ENCODE measurements at places on chromosomes 4 and X.

GRCh38 chrX:17860179-17860780 is 818 bp downstream of the RAI2 start:
- no peak for DNase-seq

DNA sequence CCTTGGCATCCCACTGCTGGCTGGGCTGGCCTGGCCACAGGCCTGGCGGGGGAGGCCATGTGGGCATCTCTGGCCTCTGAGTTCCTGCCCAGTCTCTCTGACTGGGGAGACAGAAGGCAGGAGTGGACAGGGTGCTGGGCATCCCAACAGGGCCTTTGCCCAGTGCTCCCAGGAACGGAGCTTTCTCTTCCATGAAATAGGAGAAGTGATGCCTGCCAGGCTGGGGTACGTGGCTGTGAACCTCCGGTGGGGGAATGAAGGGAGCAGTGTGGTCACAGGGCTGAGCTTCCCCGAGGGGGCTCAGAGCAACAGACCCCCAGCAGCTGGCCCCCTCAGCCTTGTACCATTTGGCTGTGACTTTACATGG is 40.4 kb upstream of the HMX1 start:
- DNase-seq = no peak

GRCh38 chrX:47648376-47648775 is 2.0 kb downstream of the ELK1 start:
- DNase-seq = no peak

DNA sequence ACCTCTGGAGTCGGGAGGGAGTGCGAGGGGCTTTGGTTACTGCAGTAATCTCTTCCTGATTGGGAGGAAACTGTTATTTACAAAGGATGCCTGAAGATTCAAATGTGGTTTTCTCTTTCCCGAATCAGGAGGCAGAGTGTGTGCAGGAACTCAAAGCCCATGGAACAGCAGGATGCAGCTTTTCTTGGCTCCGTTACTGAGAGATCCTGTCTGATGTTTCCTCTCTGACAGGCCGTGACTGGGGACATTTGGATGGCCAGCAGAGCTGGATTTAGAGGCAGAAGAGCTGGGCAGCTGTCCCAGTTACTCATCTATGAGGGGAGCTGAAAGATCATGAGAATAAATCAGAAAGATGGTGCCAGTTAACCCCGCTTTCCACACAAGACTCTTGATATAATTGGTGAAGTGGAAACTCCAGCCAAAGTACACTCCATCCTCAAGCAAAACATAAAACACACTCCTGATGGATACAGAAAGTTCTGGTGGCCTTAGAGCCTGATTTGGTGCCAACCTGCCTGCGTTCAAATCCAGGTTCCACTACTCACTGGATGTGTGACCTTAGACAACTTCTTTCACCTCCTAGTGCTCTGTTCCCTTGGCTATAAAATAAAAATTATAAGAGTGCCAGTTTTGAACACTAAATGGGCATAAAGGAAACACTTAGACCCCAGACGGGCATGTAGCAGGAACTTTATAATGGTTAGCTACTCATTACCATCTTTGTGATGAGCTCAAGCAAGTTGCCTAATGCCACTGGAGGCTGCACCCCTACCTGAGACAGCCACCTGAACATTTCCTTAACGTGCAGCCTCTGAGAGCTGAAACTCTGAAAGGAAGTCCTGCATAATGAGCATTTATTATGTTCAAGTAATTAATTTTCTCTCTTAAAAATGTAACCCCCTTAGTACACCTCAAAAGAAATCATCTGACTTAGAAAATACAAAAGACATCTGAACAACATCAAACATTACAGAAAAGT is 349.0 kb upstream of the GATB start:
- DNase-seq = no peak

- DNase-seq = peak; percentile 5
Observed at GRCh38 chr4:119897260-119897659, 169.4 kb downstream of the MAD2L1 start.

- DNase-seq = no peak
Observed at GRCh38 chr4:80463509-80463908, 128.0 kb downstream of the CFAP299 start.

DNA sequence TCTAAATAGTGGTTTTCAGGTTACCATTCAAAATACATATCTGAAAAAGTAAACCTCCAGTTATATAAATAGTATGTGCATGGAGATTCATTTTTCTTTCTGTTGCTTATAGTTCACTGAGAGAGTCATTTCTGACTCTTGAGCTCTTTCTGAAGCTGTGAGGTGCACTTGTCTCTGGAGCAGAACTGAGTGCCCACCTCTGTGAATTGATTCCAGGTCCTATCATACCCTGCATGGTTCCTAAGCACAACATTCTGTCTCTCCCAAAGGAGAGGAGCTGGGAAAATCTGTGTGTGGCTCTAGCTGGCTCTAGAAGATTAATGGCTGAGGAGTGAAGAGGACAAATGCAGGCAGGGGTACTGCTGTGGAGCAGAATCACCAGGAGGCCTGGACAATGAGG is 161.6 kb upstream of the HCCS start:
- no peak for DNase-seq

- DNase-seq = no peak
Observed at GRCh38 chr4:121648516-121648915, 48.3 kb downstream of the ANXA5 start.

DNA sequence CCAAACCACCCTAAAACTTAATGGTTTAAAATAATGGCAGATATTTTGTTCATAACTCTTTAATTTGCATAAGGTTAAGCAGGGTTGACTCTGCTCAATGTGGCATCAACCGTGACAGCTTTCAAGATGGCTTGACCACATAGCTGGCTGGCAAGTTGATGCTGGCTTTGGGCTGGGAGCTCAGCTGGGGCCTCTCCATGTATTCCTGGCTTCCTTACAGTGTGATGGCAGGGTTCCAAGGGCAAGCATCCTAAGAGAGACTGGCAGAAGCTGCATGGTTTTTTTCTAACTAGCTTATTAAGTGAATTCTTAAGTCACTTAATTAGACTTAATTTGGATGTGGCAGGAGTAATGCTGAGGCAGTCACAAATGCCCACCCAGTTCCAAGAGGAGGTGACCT is 4.5 kb downstream of the RP2 start:
- DNase-seq = no peak

Data from NCI-H2081 treated with DMSO at 0.1 percent for 48 hours (cell line).